ENCODE measurements at places on chromosomes 6 and 20. TPM values are rescaled to one million over a fixed set of nuclear protein-coding genes. Genes with fewer than 3 reads are reported as not detected.

Gene GATA5
- total RNA-seq = not detected

Gene MYBL2
- total RNA-seq = 13.0 TPM

Gene CST2
- not detected for total RNA-seq

Gene GNMT
- 0.13 TPM for total RNA-seq

Gene SLC24A3
- under 0.01 TPM for total RNA-seq

All from dermis microvascular lymphatic vessel endothelial cell (primary cell).